ENCODE measurements at places on chromosomes 5 and 9.

DNA sequence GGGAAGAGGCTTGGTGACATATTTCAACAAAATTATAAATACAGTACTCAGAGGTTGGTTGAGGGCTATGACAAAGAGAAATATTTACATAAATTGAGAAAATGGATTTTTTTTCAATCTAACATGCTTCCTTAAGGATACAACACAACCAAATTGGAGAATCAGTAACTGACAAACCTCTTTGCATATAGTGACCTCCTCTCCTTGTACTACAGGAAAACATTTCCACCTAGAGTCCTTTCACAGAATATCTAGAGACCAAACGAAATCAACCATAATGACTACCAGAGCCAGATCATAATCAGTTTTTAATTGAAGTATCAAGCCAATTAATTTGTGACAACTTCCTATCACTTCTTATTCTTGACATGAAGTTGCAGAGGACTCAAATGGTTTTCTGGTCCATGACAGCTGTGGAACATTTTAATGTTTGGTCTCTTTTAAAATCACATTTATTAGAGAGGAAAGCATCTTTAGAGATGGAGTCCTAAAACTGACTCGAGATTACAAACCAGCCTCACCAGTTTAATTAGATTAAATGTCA, 1636.5 kb upstream of the C9orf72 start:
- no peak for DNase-seq

DNA sequence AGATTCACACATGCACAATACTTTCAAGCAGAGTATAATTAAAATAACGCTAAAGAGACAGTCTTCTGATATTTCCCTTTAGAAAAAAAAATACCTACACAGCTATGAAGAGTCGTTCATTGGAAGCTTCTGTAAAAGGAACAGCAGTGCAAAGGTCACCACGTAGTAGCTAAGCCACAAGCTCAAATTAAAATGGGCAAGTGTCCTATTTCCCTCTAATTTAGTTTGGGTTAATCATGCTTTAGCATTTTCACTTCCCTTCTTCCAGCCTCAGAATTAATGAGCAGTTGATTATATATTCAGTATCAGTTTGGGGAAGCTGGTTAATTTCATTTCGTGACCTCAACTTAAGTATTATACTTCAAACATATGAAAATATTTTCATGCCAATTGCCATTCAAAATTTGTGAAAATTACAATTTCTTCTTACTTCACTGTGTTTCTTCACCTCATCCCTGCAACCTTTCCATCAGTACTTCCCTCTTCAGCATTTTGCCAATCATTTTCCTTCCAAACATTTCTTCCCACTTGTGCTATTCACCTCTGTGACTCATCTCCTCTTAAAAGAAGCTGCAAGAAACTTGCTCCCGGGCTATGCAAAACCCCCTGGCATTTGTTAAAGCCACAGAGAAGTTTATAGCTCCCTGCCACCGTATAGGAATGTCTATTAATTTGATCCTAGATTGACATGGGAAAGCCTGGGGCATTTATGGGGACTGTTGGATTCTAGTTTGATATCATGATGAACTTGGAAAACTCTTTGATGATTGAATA, 83.0 kb downstream of the DMRTA1 start:
- DNase-seq, result no peak

GRCh38 chr9:123763910-123764588, 165.9 kb downstream of the DENND1A start:
- no peak for DNase-seq

DNA sequence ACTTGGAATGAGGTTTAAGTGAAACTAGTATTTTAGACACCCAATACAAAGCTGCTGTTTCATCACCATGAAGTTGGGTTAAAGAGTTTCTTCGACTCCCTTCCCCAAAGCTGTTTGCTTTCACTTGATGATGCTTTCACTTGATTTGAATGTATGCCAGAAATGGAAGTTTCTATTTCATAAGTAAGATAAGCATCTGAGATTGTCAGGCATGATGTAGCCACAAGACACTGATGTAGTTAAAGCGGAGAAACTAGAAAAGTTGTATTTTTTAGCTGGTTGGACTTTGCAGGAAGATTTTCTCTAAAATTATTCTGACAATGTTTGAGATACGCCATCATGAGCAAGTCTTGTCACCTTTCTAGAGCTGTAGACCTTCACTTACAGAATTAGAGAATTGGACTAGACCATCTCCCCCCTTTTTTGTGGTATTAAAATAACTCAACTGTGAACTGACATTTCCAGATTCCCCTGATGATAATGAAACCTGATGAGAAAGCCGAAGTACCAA, 20.0 kb downstream of the MOCS2 start:
- no peak for DNase-seq

GRCh38 chr5:68519143-68519542, 303.6 kb downstream of the PIK3R1 start:
- DNase-seq, result no peak

- DNase-seq, result no peak
These were observed 36.8 kb upstream of the UNC5A start for GRCh38 chr5:176773408-176774035.

DNA sequence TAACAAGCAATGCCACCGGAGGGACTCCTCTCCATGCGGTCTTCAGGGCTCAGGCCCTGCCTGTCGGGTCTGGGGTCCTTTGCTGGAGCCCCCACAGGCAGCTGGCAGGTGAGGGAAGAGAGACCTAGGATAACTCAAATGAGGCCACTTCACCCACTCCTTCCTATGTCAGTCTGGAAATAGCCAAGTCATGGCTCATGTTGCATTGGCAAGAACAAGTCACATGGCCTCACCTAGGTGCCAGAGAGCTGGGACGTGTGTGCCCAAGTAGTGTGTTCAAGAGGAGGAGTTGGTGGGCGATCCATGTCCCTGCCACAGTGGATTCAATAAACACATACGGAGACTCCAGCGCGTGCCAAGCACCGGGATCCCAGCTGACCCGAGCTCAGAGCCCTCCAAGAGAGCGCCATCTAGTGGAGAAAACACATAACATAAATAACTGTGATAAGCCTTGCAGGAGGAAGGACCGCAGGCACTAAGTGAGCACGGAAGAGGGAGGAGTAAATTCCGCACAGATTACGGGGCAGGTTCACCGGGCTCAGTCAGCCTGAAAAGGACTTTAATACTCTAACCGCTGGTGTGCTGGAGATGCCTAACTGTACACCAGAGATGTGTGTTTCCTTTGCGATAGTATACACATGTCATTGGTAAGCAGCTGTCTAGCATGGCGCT, 580.8 kb downstream of the CCDC171 start:
- no peak for DNase-seq

- no peak for DNase-seq
These were observed 51.7 kb downstream of the RXRA start for GRCh38 chr9:134377976-134378375.

DNA sequence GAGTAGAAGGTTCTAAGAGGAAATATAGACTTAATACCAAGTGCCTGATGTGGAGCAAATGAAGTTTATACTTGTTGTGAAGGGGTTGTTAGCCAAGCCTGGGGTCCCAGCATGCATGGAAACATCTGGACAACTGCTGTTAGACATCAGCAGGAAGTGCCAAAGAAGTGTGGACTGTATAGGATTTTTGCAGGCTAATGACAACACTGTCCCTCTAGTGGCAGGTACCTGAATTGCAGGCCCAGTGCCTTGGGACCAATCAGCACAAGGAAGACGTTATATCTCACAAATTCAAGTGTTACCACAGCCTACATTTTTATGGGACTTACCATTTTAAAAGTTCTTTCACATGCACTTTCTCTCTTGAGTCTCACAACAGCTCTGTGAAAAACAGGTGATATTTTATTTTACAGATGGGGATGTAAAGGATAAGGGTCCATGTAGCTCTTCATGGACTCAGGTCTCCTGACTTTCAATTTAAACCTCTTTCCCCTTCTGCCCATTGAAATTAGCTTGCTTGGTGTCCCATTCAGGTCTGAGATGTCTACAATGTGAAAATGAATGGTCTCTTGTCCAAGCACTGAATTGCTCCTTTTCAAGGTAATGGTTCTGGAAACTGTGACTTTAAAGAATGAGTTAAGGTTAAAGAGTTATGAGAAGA, 89.0 kb upstream of the MAP1B start:
- no peak for DNase-seq

DNA sequence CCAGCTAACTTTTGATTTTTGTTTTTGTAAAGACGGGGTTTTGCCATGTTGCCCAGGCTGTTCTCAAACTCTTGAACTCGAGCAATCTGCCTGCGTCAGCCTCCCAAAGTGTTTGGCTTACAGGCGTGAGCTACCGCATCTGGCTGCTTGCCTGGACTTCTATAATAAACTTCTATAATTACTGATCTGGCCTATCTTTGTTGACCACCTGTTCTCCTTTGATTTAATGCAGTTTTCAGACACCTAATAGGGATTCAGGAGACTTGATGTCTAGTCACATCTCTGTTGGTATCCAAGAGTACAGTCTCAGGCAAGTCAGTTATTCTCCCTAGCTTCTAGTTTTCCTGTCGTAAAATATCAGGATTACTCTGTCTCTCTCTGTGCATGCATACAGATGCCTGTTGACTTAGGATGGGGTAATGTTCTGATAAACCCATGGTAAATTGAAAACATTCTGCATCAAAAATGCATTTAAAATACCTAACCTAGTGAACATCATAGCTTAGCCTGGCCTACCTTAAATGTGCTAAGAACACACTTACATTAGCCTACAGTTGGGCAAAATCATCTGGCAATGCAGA, 51.5 kb upstream of the NR3C1 start:
- no peak for DNase-seq

- DNase-seq, result no peak
These were observed 373.8 kb downstream of the NDUFS4 start for GRCh38 chr5:53934151-53934820.

GRCh38 chr9:87008667-87009066, 61.4 kb upstream of the GAS1 start:
- DNase-seq, result no peak

DNA sequence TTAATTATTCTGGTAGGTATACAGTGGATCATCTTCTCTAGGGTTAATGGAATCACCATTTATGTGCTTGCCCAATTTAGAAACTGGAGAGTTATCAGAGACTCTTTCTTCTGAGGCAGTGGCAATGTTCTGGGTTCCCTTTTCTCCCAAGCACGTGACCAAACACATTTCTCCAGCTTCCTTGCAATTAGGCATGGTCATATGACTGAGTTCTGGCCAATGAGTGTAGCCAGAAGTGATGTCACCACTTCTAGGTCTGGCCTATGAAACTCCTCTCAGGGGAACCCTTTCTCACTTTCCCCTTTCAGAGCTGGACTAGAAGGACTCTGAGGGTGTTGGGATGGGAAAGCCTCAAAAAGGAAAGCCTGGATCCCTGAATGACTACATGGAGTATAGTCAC, 172.0 kb downstream of the NSG2 start:
- no peak for DNase-seq

GRCh38 chr5:156383510-156384265, 56.7 kb downstream of the SGCD start:
- no peak for DNase-seq

- DNase-seq, result no peak
These were observed 7.8 kb upstream of the SLC6A19 start for GRCh38 chr5:1193591-1193985.

DNA sequence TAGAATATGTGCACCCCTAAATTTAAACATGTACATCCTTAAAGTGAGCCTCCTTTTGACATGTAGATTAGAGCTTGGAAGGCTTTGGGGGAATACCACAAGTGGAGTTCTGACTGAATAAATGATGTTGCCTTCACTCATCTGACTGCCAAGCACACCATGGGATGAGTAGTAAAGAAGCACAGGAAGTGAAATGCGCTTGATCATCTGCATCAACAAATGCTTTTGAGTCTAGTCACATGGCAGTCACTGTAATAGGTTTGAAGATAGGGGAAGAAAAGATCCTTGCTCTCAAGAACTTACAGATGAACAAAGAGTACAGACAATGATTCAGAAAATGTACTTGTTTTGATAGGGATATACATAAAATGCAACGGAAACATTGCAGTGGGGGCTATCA, 62.0 kb upstream of the STARD4 start:
- DNase-seq, result no peak

DNA sequence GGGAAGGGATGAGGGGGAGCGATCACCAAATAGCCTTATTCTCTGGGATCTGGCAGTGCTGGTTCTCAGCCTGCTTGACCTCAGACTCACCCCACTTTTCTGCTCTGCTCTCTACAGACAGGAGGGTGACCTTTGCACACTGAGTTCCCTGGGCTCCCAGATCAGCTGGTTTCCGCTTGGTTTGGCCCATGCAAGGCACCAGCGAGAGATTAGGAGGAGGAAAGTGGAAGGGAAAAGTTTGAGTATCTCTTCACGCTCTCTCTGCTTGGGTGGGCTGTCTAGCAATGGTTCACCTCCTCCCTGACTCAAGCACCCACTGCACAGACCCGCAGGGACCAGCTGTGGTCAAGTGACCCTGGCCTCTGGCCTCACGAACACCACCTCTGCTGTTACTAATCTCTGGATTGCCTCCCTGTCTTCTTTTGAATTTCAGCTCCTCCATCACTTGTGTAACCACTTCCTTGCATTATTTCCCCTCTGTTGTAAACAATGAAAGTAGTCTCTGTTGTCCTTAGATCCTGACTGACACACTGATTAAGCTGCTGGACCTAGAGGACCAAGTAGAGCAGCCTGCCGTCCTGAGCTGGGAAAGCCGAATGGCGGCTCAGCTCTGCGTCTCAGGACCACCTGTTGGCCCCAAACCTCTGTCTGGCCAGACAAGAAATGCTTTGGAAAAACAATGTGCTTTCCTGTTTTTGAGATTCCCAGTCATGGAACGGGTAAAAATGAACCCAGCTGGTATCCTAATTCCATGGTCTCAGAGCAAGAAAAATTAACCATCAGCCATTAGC, 186.6 kb downstream of the CRB2 start:
- DNase-seq, result no peak

GRCh38 chr5:108911055-108911454, 163.4 kb downstream of the FER start:
- DNase-seq, result no peak

GRCh38 chr5:37889612-37890317, 49.9 kb upstream of the GDNF start:
- no peak for DNase-seq

DNA sequence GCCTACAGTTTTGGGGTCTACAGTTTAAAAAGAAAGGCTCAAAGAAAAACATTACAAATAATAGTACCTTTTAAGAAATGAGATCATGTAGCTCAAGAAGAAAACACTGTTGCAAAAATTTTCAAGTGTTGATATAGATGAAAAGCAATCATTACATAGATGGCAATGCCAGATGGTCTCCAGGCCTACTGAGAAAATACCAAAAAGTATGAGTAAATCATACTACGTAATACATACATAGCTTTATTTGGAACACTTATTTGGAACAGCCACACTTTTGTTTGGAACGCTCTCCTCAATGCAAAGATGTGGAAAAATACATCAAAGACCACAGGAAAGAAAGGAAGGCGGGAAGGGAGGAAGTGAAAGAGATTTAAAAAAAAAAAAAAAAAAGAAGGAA, 44.1 kb downstream of the MARCHF11 start:
- DNase-seq, result no peak
